ENCODE measurements at places on chromosomes 1 and 21.

- DNase-seq: no peak
Observed at GRCh38 chr1:59318271-59318860, 21.5 kb downstream of the FGGY start.

DNA sequence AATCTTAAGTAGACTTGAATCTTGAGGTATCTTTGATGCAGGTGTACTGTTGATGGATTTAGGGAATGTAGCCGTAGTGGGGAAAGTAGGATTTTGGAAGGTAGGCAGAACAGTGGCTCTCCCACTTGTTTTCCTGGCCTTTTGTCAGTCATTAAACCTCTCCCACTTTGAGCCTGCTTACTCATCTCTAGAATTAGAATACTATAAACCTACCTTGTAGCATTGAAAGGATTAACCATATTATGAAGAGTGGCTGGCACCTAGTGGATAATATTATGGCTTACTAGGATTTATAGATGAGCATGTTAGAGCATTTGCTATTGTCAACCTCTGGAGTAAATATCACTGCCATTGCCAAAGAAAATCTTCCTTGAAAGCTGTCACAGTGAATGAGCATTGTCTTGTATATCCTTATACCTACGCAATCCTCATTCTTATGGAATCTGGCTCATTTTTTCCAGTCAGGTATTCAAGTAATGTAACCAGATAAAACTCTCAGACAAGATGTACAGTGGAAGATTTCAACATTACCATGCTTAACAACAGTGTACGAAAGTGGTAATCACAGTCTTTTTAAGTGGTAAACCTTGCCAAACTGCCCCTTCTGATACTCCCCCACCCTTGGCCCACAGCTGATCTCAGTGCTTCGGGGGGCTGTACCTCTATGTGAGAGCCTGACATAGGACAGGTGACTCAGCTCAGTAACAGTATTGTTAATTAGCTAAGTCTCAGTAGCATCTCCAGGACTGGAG is 44.4 kb downstream of the SH3GLB1 start:
- DNase-seq: no peak

GRCh38 chr1:203590603-203591002 is 36.0 kb upstream of the ATP2B4 start:
- DNase-seq: no peak

GRCh38 chr1:227947676-227948492 is at the start of gene WNT9A:
TSS of gene WNT9A (minus strand) at chr1:227947932. CDS start at chr1:227947887, 45 bp downstream.
- DNase-seq: no peak

- no peak for DNase-seq
Observed at GRCh38 chr1:52139817-52140540, 1.9 kb upstream of the ZFYVE9 start.

GRCh38 chr1:164664127-164664526 is 105.1 kb downstream of the PBX1 start:
- DNase-seq: no peak

- no peak for DNase-seq
Observed at GRCh38 chr1:1223321-1223720, 8.5 kb downstream of the SDF4 start.

DNA sequence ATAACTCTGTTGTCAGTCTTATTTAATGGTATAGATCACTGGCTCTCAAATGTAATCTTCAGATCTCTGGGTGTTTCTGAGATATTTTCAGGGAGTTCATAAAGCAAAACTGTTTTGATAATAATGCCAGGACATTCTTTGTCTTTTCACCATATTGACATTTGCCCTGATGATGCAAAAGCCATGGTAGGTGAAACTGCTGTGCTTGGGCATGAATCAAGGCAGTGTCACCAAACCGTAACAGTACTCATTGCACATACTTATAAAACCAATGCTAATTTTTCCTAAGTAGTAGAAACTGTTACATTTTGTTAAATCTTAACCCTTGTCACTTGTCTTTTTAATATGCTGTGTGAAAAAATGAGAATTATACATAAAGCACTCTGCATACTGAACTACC is 76.0 kb downstream of the RPS6KC1 start:
- no peak for DNase-seq

- DNase-seq: no peak
Observed at GRCh38 chr21:37369307-37369854, 2.8 kb downstream of the DYRK1A start.

- no peak for DNase-seq
Observed at GRCh38 chr1:202858789-202859414, 30.0 kb downstream of the RABIF start.

DNA sequence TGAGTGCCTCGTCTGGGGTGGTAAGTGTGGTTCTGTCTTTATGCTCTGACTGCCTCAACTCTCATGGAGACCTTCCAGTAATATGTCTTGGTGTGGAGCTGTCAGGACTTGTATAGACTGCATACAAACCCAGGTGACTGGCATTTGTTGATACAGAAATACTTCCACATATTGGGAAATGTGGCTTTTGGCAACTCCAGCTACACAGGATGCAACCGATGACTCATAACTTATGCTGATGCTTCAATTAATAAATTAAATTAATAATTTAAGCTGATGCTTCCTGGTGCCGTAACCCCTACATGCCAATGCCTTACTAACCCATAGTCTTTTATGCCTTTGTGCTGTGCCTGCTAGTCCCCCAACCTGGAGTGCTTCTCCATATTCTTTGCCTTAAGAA is 72.3 kb upstream of the ARTN start:
- DNase-seq: no peak

DNA sequence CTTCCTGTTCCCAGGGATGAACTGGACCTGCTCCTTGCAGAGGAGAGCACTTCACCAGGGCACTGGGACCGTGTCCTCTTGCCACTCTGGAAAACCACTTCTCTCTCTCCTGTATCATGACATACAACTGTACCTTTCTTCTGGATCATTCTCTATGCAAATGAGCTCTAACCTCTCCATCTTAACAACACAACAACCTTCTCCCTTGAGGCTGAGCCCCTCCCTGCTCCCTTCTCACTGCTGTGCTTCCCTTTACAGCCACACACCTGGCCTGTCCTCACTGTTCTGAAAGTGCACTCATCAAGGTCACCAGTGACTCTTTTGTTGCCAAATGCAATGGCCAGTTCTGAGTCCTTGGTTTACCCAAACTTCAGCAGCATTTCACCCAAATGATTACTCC is 54.5 kb upstream of the MRPS6 start:
- DNase-seq: no peak
